Stimulated activated CD8-positive, alpha-beta memory T cell treated with anti-CD3 and anti-CD28 coated beads, Interleukin-4, amount 100 ng/mL, for 1 hour (primary cell): ENCODE measurements at places on chromosomes 16 and 17.

DNA sequence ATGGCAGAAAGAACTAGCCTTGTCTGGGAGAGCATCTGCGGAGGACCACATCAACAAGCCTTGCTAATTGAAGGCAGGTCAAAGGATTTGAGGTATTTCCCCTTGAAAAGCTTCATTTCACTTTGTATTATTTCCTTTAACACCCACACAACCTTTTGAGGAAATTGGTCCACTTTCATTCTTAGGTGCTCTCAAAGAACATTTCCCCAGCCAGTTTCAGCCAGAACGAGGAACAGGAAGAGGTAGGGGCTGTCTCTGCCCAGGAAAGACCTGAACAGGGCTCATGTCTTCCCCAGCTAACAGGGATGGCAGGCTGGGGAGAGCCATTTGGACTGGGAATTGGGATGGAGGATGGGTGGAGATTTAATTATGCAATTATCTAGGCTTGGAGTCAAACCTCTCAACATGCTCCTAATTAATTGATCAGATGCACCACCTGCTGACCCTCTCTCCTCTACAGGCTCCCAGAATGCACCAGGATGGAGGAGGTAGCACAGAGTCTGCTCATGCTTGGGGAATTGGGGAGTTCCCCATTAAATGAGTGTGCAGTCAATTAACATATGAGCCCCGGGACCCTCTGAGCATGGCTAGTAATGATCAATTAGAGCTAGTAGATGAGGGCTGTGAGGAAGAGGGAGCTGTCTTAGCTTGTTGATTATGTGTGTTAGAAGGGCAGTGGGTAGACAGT, 84.6 kb downstream of the GP2 start:
- no peak for DNase-seq

GRCh38 chr17:18981642-18982424, 22.7 kb downstream of the FAM83G start:
- no peak for DNase-seq

DNA sequence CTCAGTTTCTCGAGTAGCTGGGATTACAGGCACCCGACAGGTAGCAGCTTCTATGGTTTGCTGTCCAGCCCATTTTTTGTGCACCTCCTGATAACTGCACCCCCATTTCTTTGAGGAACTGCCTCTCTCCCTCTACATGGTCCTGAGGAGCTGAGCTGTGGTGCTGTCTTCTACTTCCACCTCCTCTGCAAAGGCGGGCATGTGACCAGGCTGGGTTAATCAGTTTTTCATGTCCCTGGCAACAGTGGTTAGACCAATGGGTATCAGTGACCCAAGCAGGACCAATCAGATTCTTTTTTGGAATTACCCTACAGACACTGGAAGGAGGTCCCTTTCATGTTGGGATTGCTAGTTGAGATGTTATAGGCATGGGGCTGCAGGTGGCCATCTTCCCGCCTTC, 41.3 kb downstream of the TBX21 start:
- no peak for DNase-seq

DNA sequence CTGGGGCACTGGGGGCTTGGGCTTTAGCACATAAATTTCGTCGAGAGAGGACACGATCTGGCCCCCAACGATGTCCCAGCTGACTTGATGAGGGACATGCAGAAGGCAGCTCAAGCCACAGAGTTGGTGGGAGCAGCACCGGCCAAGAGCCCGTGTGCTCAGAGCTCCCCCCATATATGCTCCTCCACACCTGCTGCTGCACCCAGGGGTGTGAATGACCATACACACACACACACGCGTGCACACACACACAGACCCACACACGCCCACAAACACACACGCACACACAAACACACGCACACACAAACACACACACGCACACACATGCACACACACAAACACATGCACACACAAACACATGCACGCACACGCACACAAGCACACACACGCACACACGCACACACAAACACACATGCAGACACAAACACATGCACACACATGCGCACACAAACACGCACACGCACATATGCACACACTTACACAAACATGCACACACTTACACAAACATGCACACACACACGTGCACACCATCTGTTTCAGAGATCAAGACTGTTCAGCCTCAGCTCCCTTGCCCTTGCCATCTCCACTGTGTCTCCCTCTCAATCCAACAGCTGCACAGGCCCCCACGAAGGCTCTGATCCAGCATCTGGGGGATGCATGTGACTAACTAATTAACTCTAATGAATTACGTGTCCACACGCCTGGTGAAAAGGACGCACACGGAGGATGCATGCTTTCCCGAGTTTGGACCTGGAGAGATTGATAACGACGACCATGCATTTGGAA, 85.6 kb upstream of the TNRC6C start:
- no peak for DNase-seq

GRCh38 chr16:81495321-81496234, 51.0 kb downstream of the CMIP start:
- no peak for DNase-seq

DNA sequence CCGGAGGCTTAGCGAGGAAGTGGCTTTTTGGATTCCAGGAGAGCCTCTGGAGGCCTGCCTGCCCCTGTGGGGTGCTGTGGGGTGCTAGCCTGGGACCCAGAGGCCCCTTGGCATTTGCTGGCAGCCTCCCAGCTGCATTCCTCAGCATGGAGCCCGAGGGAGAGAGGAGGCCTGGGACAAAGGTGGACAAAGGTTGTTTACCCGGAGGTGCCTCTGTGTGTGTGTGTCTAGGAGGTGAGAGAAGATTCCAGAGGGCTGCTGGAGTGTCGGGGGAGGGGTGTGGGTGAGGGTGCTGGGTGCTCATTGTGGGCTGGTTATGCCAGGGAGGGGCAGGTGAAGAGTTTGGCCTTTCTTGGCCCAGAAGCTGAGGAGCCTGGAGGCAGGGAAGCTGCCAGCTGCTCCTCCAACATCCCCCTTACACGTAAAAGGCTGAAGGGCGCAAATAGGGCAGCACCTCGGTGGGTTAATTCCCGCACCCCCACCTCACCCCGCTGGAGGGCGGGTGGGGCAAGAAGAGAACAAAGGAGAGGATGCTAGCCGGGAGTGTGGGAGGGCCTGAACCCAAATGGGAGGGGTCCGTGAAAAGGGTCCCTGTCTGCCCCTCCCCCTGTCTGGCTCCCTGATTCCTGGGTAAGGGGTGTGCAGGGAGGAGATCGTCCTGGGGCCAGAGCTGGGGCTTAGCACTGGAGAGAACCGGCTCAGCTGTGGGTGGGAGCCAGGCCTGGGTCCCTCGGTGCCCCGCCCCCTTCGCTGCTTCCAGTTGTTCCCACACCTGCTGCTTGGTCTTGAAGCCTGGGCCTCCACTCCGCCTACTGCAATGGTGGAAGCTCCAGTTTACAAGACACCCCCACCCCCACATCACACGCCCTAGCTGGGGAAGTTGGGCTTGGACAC, 9.9 kb downstream of the HEXIM2 start:
- no peak for DNase-seq

DNA sequence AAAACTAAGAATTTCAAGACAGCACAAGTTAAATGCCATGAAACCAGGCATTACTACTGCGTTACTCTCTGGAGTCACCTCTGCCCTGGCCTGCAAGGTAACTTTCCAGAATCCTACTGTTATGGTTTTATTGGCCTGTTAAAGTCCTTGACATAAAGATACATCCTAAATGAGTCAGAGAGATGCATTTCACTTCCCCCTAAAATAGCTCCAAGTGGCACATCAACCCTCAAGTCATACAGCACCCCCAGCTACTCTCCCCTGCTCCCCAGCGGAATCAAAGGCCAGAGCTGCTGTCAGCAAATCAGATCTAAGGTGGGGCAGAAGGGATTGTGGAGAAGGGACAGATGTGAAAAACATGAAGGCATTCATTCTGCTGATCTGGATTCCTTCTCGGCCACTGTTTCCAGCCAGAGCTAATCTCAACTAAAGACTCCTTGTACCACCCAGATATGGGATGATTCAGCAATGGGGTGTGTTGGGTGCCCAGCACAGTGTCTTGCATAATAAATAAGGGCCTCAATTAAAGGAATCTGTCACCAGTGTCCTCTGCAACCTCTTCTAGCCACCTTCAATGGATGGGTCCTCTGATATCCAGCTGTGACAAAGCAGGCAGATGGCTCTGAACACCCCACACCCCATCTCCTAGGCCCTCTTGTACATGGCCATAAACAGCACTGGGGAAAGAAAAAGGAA, 8.5 kb upstream of the CCL1 start:
- no peak for DNase-seq

- DNase-seq, result no peak
Measured at GRCh38 chr17:65588181-65588808, 26.8 kb upstream of the AXIN2 start.

DNA sequence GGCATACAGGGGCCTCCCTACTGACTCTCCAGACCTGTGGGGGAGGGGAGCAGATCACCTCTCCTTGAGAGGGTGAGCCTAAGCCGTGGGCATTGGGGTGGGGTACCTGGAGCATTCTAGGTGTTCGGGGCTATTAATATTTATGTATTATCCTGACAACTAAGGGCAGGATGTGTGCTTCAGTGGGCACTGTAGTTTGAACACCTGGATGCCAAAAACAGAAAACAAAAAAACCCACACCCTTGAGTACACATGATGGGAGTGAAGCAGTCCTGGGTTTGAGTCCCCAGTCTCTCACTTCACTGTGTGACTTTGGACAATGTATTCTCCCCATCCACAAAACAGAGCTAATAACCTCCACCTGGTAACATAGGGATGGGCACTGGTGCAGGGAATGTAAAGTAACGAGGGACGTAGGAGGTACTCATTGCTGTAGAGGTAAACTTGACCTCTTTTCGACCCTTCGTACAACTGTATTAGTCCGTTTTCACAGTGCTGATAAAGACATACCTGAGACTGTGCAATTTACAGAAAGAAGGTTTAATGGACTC, 257.8 kb downstream of the CPPED1 start:
- DNase-seq, result no peak

DNA sequence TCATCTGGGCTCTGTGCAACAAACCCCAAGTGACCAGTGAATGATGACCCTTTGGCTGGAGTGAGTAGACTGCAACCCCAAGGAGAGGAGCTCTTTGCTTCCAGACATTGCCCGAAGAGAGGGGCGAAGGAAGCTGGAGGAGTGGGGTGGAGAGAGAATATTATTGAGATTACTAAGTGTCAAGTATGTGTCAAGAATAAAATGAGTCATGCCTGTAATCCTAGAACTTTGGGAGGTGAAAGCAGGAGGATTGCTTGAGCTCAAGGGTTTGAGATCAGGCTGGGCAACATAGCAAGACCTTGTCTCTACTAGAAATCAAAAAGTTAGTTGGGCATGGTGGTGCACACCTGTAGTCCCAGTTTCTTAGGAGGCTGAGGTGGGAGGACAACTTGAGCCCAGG, 142.0 kb upstream of the CCL2 start:
- DNase-seq, result no peak

GRCh38 chr17:19411631-19412030, 599 bp downstream of the RNF112 start:
- DNase-seq, result no peak

DNA sequence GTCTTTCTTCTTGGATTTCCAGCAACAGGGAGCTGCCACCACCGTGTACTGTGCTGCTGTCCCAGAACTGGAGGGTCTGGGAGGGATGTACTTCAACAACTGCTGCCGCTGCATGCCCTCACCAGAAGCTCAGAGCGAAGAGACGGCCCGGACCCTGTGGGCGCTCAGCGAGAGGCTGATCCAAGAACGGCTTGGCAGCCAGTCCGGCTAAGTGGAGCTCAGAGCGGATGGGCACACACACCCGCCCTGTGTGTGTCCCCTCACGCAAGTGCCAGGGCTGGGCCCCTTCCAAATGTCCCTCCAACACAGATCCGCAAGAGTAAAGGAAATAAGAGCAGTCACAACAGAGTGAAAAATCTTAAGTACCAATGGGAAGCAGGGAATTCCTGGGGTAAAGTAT, 389.0 kb downstream of the MAF start:
- DNase-seq, result no peak

- no peak for DNase-seq
Measured at GRCh38 chr16:21279501-21279900, 1.4 kb upstream of the CRYM start.

DNA sequence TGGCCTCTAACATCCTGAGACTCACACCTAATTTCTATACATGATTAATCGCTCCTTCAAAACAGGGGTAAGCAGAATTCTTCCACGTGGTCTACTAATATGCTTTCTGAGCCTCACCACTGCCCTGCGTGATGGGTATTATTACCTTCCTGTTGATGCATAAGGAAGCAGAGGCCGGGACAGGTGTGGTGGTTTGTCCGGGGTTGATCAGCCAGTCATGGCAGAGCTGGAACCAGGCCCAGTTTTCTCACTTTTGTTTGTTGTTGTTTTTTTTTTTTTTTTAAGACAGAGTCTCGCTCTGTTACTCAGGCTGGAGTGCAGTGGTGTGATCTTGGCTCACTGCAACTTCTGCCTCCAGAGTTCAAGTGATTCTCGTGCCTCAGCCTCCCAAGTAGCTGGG, 31.2 kb downstream of the RNF135 start:
- no peak for DNase-seq

- no peak for DNase-seq
Measured at GRCh38 chr17:18946536-18946935, 5.4 kb upstream of the SLC5A10 start.

GRCh38 chr17:74924250-74924948, at the start of gene OTOP2:
OTOP2 (plus strand) TSS chr17:74924273; CDS start chr17:74924633, 360 bp downstream.
- no peak for DNase-seq
